Keratinocyte (primary cell): ENCODE measurements at places on chromosomes 1 and 21. TPM values are rescaled to one million over a fixed set of nuclear protein-coding genes. Genes with fewer than 3 reads are reported as not detected.

The HMCN1 gene
- polyA plus RNA-seq = 1.4 to 3.3 TPM (median 1.8 TPM) in 3 replicates

The RIPPLY3 gene
- 0.05 to 0.07 TPM in 2 of 3 replicates, not detected in the other for polyA plus RNA-seq

The SELENOF gene
- polyA plus RNA-seq = 133 to 246 TPM (median 136 TPM) in 3 replicates

The HJV gene
- 0.04 TPM in 1 of 3 replicates, not detected in the others for polyA plus RNA-seq

The PTCH2 gene
- 0.01 to 0.19 TPM (median 0.03 TPM) in 3 replicates for polyA plus RNA-seq

The GPA33 gene
- polyA plus RNA-seq = not detected in 3 replicates

DNA sequence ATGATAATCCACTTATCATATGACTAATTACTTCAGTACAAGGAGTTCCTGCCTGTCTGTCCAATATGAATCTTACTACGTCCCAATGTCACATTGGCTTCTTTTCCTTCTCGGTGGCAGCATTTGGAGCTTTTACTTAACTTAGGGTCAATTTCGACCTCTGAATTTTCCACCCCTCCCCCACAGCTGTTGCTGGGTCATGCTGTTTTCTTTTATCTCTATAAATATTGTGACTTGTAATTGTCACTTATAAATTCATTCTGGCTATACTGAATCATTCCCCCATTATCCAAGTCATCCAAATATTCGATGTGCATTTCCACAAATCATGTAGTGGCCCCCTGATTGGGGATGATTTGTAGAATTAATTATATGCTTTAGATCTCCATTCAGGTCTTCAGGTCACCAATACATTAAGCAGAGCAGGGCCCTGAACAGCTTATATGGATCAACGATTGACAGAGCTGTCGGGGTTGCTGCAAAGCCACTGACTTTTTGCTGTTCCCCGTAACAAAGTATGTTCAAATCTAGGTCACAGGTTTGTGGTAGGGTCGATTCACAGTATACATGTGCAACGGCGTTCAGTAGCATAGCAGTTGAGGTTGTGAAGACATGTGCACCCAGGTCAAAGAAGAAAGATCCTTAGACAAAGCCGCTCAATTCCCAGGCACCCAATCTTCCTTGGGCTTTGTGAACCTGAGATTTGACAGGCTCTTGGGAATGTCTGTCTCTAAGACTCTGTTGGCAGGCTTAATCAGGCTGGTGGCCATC is 18.3 kb upstream of the RNU1-4 start:
- no peak for DNase-seq

- no peak for DNase-seq
Measured at GRCh38 chr1:180181048-180181447, 26.4 kb downstream of the QSOX1 start.

GRCh38 chr21:33383056-33383888 is 19.9 kb upstream of the IFNGR2 start:
- DNase-seq = no peak

- no peak for DNase-seq
Measured at GRCh38 chr1:75583282-75583681, 27.6 kb downstream of the SLC44A5 start.

DNA sequence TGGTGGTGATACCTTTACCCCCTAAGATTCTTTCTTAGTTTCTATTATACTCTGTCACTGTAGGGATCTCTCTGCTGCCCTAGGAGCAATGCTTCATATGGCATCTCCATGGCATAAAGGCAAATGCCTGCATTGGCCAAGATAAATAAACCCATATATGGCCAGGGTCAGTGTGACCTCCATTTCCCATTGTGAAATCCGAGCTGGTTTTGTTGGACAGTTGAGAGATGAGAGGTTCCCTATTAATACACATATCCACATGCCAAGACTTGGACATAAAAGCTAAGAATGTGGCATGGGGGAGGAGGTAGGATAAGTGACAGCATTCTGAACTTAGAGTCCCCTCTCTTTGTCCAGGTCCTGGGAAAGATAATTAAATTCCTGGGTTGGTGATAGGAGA is 1.4 kb downstream of the TPM3 start:
- no peak for DNase-seq

DNA sequence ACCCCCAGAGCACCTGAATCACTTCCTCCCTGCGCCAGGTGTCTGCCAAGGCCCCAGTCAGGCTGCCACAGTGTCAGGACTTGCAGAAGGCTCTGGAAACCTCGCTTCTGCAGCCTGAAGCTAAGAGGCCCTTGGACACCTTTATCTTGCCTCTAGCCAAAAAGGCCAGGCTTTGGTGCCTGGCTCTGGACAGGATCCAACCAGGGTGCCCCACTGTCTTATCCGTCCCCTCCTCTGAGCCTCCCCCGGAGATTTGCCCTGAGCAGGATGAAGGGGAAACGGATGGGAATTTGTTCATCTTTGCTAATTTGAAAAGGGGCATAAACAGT is 12.8 kb upstream of the CLSTN1 start:
- DNase-seq = peak; percentile 92

DNA sequence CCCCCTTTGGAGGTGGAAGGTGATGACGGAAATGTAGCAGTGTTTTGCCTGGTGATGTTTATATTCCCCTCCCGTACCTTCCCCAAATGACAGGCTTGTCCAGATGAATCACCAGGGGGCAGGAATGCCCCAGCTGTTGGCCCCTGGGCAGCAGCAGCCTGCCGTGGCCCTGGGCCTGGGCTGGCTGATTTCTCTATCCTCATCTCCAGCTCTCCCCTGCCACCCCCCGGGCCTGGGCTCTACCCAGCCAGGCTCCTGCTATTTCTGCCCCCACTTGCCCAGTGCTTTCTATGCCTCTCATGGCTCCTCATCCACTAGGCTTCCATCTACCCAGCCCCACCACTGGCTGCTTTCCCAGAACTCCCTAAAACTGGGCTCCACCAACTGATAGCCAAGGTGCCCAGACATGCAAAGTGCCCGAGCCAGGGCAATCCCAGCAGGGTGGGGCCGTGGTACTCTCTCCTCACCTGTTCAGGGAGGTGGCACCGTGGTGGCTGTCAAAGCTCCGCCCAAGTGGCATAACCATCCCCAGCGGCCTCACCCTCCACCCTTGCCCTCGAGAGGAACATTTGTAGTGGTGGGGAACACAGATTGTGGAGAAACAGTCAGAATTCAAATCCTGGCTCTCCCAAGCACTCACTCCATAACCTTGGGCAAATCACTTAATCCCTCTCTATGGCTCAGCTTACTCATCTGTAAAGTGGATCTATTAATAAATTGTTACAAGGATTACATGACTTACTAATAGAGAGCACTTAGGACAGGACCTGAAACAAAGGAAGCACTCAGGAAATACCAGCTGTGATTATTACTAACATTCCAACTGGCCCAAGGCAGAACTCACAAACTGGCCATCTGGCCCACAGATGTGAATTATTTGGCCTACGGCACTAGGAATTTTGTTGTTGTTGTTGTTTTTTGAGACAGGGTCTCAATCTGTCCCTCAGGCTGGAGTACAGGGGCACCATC is 12.8 kb upstream of the ECE1 start:
- no peak for DNase-seq

DNA sequence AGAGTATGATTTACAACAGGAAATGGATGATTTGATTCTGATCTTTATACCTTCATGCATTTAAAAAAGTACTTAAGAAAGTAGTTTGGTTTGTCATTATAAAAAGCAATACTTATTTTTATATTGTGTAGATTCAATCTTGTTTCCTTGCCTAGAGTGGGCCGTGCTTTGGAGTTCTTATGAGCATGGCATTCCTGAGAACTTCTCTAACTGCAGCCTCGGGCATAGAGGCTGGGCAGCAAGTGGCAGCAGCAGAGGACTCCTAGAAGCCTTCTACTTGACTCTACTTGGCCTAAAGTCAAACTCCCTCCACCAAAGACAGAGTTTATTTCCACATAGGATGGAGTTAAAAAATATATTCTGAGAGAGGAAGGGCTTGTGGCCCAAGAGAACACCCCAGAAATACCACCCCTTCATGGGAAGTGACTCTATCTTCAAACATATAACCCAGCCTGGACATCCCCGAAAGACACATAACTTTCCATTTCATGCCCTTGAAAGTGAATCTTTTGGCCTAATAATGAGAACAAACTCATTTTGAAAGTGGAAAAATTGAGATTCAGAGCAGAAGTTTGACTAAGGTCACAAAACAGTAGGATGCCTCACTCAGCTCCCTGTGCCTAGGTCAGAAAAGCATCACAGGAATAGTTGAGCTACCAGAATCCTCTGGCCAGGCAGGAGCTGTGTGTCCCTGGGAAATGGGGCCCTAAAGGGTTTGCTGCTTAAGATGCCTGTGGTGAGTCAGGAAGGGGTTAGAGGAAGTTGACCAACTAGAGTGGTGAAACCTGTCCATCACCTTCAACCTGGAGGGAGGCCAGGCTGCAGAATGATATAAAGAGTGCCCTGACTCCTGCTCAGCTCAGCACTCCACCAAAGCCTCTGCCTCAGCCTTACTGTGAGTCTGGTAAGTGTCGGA is at the start of gene IVL:
Gene IVL, plus strand, starts transcription at position 861 of the 916 bp plus-strand sequence. CDS start 1,252 bp downstream, outside the sequence.
- DNase-seq = no peak

- no peak for DNase-seq
Measured at GRCh38 chr1:159171254-159171687, at the start of gene CADM3. Gene CADM3 (plus strand): TSS chr1:159171615. CDS start chr1:159171766, 151 bp downstream.

GRCh38 chr1:15206418-15207030 is 40.5 kb upstream of the FHAD1 start:
- DNase-seq = no peak

DNA sequence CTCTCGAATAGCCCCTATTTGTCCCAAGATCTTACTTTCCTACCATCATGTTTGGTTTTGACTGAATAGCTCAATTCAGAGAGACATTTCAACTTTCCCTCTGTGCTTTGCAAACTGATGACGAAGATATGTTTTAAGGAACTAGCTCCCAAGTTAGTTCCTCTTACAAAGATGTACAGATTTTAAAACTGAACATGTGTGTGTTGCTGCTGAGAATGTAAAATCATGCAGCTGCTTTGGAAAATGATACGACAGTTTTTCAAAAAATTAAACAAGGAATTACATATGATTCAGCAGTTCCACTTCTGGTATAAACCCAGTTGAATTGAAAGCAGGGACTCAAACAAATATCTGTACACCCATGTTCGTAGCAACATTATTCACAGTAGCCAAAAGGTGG is 33.6 kb downstream of the KIF26B start:
- no peak for DNase-seq

DNA sequence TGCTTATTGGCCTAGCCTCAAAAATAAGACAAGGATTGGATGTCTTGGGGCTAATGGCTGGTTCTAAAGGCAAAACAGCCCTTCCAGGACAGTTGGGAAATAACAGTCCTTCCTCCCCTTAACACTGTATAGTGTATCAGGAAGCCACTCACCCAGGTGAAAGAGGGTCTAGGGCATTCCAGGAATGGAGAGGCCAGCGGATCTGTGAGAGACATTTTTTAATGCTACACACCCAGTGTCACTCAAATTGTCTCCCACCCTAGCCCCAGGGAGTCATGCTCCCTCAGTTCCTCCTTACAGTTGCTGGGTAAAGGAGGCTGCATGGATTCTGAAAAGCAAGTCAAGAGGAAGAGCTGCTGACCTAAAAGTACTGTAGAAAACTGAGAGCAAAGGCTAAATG is 24.1 kb upstream of the EXO1 start:
- no peak for DNase-seq

GRCh38 chr1:48039088-48040054 is 42.2 kb upstream of the TRABD2B start:
- DNase-seq = no peak

DNA sequence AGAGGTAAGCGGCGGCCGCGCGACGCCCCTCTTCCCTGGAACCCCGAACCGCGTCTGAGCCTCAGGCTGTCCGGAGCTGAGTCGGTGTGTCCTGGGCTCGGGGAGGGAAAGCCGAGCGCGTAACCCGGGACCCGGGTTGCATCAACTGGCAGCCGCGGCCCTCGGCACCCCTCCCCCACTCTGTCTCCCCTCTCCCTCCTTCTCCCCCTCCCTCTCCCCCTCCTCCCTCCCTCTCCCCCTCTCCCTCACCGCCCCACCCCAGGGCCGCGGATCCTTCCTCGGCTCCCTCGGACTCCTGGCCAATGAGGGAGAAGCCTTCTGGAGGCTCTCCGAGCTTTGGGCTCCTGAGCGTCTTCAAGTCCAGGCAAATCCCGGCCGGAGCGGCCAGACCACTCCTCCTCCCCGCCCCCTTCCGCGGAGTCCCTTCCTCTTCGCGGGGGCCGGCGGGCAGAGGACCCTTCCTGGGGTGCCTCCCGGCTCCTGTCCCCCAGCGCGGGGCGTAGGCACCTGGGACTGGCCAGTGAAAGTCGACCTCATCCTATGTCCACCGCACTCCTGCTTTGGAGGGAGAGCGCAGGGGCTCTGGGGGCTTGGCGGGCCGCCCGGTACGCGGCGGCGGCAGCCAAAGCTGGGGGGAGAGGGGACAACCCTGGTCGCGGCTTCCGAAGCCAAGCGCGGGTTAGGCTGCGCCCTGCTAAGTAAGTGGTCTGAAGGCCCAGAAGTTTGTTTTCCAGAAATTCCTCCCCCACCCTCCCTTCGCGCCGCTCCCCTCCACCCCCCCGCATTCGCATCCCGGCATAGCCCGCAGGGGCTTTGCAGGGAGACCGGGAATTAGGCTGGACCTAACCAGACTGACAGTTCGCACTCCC is 850 bp downstream of the SESN2 start:
- no peak for DNase-seq

GRCh38 chr1:200983035-200983561 is 40.4 kb downstream of the KIF21B start:
- no peak for DNase-seq

- DNase-seq = no peak
Measured at GRCh38 chr21:39463308-39463707, 11.5 kb downstream of the SH3BGR start.

GRCh38 chr1:25522031-25522655 is 21.3 kb upstream of the LDLRAP1 start:
- DNase-seq = no peak

DNA sequence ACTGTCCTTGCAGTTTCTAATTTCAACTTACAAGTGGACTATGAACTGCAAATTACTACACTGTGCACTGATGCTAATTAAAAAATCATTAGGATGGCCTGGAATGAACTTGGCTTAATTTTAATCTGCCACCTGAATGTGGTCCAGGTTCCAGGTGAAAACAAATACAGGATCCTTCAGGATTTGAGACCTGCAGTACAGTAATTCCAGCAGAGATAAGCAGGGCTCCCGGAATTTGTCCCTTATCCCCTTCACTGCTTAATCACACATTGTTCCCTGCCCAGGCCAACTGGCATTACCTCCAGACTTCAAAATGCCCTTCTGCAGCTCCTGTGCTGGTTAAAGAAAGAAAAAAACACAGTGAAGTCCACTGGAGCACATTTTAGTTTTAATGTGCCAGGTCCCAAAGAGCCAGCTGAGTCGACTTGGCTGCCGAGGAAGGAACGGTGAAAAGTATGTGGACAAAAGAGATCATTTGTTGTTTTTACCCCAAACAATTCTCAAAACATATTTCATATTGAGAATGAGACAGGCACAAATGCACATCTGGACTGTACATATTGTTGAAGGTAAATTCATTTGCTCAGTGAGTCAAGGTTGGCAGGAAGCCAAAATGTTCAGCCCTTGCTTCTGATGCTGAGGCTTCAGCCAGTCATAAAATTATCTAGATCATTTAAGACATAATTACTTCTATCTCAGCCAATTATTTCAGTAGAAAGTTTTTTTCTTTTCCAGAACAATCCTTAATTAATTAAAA is 28.3 kb downstream of the DEGS1 start:
- no peak for DNase-seq

GRCh38 chr21:37744551-37744950 is 171.7 kb downstream of the KCNJ6 start:
- DNase-seq = no peak

- DNase-seq = no peak
Measured at GRCh38 chr1:7967651-7968050, 6.1 kb downstream of the PARK7 start.

- DNase-seq = no peak
Measured at GRCh38 chr1:206735553-206736031, 35.0 kb upstream of the IL19 start.

- no peak for DNase-seq
Measured at GRCh38 chr21:38669186-38669585, 136.5 kb upstream of the ETS2 start.
